ENCODE measurements at places on chromosomes 7 and 10.

- no peak for DNase-seq
These were observed 165.8 kb downstream of the CCDC3 start for GRCh38 chr10:12835709-12836108.

DNA sequence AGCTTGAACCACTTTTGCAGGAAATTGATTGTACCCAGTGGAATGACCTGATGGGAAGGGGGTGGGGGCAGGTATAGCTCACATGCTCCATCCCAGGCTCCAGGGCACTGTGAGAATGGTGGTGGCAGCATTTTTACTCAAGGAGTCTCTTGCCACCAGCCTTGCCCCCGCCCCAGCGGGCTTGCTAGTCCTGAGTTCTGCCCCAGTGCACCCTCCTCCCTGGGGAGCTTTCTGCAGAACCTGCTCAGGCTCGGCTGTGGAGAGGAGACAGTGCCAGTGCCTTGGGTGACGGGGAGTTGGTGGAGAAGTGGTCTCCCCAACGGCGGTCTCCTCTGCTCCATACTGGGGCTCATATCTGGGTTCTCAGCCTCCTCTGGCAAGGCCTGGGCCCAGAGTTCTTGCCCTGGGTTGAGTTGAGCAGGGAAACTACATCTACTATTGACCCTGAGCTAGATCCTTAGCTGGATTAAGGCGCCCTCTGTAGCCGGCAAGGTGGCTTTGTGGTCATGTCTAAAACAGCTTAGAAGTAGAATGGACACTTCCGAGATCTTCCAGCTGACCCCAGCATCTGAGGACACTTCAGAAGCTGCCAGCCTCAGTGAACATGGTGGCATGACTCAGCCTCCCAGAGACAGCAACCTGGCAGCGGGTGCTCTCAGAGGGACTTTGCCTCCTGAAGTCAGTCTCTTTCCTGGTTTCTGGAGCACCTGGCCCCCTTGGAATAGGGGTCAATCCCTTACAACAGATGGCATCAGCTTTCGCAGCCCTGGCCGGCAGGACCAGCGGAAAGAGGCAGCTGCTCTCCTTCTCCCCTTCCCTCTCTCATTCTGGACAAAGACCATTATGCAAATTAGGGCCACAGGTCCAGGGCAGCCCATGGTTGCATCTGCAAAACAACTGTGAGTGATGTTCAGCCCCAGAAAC, 363.4 kb upstream of the MKI67 start:
- DNase-seq = no peak

DNA sequence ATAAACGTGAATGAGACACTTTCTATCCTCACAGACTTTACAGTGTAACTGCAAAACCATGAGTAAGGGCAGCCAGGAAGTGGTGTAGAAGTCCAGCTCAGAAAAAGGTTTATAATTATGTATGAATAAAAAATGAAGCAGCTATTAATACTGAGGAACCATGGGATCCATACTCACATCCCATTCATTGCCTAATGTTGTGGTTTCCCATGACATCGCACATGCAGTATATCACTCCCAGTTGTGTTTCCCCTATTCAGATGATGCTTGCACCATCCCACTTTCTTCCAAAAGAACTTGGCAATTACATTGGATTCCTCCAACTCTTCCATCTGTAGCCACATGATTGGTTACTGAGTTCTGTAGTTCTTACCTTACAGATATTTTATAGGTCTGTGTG, 74.5 kb upstream of the SEMA3D start:
- DNase-seq = no peak

DNA sequence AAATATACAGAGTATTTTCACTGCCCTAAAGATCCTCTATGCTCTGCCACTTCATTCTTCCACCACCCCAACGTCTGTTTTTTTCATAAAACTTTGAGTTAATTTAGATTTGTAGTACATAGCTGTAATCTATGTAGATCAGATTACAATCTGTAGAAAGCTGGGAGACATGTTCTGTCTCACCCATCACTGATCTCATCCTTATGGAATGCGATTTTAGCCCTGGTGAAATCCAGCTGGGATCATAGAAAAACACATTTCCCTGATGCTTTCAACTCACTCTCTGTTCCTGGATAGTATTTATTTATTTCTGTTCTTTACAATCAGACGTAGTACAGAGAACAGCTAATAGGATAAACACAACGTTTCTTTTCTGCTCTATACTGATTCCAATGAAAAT, 521.0 kb downstream of the KIF20B start:
- DNase-seq = no peak

GRCh38 chr7:114589436-114589835, 174.8 kb downstream of the FOXP2 start:
- no peak for DNase-seq

DNA sequence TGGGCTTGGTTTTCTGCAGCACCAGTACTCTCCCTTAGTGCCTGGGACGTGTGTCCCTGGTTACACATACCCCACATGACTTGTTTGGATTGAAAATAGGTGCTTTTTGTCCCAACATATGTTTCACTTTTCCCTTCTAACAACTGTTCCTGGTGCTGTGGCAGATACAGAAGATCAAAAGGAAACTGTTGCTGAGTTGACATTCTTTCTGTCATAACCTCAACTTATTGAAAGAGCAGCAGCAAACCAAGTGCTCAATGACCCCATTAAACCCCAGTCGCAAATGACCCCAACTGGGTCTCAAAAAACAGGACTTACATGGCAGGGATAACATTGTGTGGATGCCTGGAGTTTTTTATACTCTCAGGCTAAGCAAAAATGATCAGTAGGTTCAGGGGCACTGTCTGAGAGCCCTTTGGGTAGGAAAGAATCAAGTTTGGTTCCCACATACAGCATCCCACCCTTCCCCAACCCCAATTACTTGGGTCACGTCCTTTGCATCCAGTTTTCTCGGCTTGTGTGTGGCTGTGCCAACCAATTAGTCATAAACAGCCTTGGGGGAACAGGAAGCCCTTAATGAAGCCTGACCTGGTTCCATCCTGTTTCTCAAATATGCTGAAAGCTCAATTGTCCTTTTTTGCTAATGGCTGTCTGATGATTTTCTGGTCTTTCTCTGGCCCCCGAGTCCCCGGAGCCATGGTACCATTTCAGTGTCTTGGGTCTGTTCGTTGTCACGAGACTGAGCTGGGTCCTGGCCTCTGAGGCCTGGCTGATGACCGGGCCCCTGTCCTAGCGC, 4.9 kb downstream of the HKDC1 start:
- no peak for DNase-seq

DNA sequence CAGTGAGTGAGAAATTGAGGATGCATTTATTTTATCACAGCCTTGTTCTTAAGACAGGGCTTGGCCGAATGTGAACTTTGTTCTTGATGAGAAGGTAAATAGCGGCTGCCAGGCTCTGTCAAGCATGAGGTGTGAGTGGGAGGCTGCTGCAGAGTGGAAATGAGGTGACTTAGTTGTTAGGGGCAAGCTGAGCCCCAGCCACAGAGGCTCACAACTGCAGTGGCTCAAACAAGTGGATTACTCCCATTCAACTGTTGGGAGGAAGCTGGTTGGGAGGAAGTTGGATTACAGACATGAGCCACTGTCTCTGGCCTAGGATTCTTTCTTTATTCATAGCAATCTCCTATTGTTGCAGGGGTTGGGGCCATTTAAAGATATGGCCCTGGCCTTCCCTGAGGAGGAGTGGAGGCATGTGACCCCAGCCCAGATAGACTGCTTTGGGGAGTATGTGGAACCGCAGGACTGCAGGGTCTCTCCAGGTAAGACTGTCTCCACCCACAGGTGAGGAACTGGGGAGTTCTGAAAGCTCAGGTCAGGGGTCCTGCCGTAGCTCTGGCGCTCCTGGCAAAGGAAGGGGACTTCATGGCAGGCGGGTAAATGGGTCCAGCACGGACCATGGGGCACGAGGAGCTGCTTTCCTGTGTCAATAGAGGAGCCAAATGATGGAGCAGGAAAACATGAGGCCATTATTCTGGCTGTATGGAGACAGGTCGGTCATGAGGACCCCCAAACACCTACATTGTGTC, 7.1 kb downstream of the ZSCAN25 start:
- DNase-seq = no peak

DNA sequence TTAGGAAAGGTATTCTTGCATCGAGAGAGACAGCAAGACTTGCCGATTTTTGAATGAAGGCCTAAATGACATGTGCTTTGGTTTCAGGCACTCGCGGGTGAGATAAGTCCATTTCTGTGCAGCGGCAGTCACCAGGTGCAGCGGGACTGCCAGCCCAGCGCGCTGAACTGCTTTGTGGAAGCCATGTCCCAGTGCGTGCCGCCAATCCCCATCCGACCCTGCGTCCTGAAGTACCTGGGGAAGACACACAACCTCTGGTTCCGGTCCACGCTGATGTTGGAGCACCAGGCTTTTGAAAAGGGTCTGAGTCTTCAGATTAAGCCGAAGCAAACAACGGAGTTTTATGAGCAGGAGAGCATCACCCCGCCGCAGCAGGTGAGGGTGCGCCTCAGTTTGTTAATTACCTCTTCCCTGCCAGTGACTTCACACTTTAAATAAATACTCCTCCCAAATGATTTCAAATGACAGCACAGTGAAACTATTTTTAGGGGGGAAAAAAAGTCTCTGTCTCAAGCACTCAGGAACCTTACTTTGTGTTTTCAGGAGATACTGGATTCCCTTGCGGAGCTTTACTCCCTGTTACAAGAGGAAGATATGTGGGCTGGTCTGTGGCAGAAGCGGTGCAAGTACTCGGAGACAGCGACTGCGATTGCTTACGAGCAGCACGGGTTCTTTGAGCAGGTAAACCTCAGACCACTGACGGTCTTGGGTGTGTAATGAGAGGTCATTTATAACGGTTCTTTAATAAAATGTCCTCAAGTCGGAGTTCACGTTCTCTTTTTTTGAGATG, 98.3 kb downstream of the TRRAP start:
- no peak for DNase-seq

DNA sequence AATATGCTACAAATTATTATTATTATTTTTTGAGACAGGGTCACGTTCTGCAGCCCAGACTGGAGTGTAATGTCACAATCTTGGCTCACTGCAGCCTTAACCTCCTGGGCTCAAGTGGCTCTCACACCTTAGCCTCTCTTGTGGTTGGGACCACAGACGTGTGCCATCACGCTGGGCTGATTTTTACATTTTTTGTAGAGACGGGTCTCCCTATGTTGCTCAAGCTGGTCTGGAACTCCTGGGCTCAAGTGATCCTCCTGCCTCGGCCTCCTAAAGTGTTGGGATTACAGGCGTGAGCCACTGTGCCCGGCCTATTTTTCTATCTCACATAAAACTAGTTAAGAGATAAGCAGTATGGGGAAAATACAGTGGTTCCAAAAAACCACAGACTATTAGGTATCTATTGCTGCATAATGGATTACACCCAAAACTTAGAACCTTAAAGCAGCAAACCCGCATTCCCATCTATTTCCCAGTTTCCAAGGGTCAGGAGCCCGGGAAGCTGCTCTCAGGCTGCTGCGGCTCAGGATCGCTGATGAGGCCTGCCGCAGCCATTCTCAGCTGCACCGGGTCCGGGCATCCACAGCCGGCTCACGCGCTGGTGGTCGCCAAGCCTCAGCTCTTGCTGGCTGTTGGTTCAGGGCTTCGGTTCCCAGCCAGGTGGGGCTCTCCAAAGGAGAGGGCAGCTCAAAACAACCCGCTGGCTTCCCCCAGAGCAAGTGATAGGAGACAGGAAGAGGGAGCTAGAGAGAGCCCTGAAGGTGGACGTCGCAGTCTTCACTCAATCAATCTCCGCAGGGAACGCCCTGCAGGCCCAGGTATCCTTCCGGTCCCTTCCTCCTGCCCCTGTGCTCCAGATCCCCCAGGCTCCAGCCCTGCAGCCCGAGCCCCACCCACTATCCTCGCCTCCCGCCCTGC, 128.2 kb downstream of the UBE2H start:
- DNase-seq = no peak
